ENCODE measurements at places on chromosomes 11 and 22. TPM values are rescaled to one million over a fixed set of nuclear protein-coding genes. Genes with fewer than 3 reads are reported as not detected.

The P2RY2 gene
- 2.0 TPM for total RNA-seq

DNA sequence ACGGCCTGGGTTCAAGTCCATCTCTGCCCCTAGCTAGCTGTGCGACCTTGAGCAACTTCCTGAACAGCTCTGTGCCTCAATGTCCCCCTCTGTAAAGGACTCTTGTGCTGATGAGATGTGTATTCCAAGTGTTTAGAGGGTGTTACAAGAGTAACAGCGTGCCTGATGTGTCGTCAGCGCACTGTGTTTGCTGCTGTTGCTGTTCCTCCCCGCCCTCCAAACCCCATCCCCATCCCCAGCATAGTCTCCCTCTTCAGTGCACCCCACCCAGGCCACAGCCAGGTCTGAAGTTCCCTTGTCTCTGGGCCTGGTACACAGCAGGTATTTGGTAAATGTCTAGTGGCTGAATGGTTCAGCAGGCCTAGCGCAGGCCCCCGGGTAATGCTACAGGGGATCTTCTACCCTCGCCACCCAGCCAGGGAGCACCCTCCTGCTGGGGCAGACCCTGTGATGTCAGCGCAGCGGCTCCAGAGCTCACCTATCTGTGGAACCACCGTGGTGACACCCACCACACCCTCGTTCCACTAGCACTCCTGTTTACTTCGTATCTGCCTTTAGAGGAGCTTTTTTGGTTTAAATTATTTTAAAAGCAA, 10.3 kb downstream of the CBX7 start:
- DNase-seq, result no peak

GRCh38 chr22:24145446-24146193, 35.7 kb upstream of the SUSD2 start:
- no peak for DNase-seq

The TMPRSS5 gene
- 2.2 TPM for total RNA-seq

- no peak for DNase-seq
Measured at GRCh38 chr11:970319-970871, 44.7 kb downstream of the AP2A2 start.

The ACR gene
- 88.7 TPM for total RNA-seq
